Eye (tissue), 1 donor: ENCODE measurements at places on chromosomes 6 and 20.

GRCh38 chr6:44918671-44919296 is 409.3 kb upstream of the RUNX2 start:
- no peak for DNase-seq

GRCh38 chr20:1879369-1879768 is 15.8 kb upstream of the SIRPA start:
- DNase-seq, result no peak

GRCh38 chr6:105005451-105005850 is 48.5 kb downstream of the LIN28B start:
- no peak for DNase-seq

- no peak for DNase-seq
These were observed 9.3 kb upstream of the BCAS1 start for GRCh38 chr20:54079652-54080051.

DNA sequence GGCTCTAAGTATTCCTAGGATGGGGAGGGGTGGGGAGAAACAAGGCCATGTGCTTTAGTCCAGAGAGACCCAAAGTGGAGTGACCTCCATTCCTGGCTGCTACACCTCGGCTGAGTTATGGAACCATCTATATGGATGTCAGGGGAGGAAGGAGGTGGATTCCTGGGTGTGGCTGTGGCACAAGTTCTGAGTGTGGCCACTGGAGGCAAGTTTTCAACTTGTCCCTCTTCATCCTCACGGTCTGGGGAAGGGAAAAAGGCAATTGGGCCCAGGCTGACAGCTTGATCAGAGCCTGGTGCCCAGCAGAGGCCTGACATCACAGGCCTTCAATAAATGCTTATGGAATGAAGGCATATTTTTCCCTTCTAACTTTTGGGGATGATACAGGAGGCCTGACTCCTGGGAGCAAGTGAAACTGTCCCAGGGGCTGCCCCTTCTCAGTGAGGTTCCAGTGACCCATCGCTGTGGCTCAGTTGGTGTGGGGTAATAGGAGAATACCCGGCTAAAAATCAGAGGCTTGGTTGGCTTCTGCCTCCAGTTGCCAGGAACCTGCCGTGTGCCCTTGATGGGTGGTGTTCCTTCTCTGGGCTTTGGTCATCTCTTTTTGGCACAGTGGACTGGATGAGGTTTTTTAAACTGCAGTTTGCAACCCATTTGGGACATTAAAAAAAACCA is 1.8 kb upstream of the ITPR3 start:
- DNase-seq, result no peak

- DNase-seq, result no peak
These were observed 3.1 kb downstream of the LRP11 start for GRCh38 chr6:149860834-149861602.

GRCh38 chr6:125904871-125905270 is 51.7 kb upstream of the HINT3 start:
- no peak for DNase-seq

DNA sequence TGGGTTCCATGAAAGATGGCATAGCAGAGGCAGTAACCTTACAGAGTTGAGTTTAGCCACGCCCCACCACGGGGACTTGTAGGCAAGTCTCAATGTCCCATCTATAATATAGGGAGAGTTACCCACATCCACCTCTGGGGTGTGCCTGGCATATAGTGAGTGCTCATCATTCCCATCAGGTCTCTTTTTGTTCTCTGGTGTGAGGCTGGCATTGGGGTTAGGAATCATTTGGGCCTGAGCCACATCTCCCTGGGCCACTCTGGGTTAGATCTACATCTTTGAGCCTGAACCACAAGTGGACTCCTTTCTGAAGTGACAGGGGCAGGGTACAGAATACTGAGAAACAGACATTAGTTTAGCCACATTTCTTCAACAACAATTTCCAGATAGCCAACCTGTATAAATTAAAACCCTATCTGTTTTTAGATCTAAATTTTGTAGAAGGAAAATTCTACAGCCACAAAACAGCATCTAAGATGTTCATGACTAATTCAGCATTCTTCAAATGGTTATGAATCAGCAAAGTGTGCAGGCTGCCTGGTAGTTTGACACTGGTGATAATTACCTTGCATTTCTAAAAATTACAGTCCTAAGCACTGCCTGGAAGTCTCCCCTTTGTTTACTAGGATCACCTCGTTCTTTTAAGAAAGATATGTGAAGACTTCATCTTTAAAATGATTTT is 20.1 kb downstream of the RNF24 start:
- DNase-seq, result no peak

- DNase-seq, result no peak
These were observed 113.1 kb upstream of the BACH2 start for GRCh38 chr6:90409700-90410099.

DNA sequence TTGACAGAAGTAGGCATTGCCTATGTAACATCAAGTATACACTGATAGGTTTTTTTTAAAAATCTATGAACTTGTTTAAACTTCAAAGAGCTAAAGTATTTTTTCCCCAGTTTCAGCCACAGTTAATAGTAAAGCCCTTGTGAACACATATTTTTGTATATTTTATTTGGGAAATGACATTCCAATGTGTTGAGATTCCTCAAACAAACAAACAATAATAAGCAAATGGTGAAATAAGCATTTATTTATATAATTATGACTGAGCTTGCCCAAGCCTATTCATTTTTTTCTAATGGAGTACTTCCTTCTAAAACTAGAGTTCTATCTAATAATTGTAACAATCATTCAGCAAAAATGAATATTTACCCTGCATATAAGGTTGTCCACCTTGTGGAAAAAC is 12.5 kb downstream of the SYCP2 start:
- DNase-seq, result no peak
